ENCODE measurements at places on chromosomes 1 and 21. TPM values are rescaled to one million over a fixed set of nuclear protein-coding genes. Genes with fewer than 3 reads are reported as not detected.

DNA sequence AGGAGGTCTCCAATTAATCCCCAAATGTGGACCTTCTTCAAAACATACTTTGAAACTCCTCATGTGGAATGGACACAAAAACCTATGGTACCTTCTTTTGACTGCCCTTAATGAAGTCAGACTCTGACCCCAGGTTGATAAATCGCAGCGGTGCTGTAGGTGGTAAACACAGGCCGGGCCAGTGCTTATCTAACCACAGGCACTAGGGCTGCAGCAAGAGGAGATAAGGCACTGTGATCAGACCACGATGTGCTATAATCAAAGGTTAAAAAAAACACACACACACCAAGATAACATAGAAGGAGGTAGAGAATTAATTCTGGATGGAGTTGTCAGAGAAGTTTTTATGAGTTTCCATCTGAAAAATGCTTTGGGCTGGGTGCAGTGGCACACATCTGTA is 52.3 kb upstream of the SIPA1L2 start:
- DNase-seq = peak; percentile 79

DNA sequence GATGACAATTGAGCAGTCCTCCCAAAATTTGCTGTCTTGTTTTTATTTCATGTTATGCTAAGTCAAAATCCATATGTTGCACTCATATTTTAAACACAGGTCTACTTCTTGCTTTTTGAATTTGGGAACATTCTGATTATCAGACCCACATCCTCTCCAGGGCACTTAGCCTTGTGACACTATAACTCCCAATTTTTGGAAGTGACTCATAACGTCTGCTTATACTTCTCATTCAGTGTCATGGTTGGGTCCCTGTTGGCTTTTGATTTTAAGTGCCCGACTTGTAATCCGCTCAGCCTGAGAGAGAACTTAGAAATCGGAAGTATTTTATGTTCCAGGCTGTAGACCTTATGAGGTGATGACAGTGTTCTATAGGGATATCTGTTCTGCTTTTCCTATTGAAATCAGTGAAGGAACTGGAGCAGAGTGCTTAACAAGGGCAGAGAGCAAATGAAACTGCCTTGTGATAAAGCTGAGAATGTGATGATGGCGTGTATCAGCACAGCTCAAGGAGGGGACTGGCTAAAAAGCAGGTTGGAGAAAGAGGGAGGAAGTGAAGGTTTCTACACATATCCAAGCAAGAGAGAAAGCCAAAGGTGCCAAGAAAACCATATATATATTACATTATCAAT is 136.0 kb downstream of the HLX start:
- no peak for DNase-seq

DNA sequence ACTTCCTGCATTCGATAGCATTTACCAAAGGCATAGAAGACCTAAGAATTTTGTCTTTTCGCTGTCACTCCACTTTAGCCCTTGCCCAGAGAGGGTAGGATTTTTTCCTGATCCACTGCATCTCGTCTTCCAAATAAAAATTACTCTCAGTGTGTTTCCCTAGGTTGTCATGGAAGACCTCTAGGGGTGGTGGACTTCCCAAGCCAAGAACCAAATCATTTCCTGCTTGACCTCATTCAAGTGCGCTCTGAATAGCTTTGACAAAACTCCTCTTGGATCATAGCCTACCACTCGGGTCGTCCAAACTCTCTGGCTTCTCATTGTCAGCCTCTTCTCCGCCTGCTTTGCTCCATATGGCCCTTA is 431 bp upstream of the C1orf52 start:
- no peak for DNase-seq

DNA sequence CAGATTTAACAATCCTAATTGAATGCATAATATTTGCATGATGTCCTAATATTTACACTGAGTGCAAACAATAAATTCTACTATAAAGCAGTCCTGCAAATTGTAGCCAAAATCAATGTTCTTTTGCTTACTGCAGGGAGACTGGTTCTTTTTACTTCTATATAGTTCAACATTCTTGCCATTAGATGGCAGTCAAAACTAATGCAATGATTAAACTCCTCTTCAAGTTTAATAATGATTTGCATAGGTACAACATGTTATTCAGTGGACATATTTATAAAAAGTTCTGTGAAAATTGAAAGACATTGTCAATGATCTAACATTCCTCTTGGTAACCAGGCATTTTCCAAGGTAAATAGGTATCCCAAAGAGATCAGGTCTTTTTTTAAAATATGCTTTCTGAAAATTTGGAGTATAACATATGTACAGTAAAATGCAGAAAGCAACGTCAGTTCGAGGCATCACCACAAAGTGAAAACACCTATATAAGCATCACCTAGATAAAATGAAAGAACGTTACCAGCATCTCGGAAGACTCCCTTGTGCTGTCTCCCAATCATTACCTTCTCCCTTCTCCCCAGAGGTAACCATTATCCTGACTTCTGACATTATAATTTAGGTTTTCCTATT is 9.8 kb upstream of the FNBP1L start:
- no peak for DNase-seq

DNA sequence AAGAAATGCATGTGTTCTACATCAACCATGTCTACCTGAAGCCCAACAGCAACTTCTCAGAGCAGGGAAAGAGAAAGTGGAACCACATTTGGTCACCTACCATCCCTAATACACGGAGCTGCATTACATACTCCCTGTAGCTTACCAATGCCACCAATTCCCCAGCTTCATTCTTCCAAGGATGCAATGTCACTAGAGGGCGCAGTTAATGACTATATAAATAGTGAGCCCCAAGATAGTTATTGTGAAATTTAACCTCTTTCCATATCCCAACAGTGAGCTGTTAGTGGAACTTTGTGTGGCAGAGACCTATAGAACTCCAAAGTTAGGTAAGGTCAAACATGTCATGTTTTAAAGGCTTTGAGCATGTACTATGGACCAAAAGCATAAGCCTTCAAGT is 618.3 kb downstream of the SMYD3 start:
- DNase-seq = no peak

- DNase-seq = no peak
Measured at GRCh38 chr21:33123374-33124123, 53.6 kb downstream of the OLIG1 start.

DNA sequence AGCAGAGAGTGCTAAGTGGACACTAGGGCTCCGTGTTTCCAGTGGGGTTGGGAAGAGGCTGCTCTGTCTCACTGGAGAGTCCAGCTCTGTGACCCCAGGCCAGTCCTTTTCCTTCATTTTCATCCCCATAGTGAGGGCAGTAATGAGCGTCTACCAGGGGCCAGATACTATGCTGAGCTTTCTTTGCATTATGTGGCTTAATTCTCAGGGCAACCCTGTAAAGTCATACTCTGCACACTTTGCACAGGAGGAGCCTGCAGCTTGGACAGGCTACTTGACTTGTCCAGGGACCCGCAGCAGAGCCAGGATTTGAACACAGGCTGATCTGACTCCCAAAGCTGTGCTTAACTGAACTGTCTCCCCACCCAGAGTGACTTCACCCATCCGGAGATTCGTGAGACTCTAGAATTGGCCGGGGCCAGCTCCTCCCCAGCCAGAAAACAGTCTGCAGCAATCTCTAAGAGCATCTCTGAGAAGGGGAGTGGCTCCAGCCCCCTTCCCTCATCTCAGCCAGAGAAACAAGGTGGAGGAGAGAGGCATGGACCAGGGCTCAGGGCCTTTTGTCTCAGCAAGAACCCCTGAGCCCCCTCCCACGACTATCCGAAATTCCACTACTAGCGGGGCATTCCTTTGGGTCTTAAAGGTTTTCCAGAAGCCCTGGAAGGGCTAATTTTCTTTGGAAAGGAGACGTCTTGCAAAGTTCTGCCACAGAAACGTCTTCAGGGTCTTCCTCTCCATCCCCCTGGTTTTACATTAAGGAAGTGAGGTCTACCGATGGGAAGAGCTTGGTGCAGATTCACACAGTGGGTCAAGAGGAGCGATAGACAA is 866 bp upstream of the FNDC5 start:
- no peak for DNase-seq

KCNH1 gene
- 2.2 TPM for total RNA-seq

- DNase-seq = no peak
Measured at GRCh38 chr1:15475752-15476314, at the start of gene CELA2B. Gene CELA2B, plus strand, starts transcription at chr1:15476104. Its CDS starts 22 bp downstream, at chr1:15476126.

SETSIP gene
- total RNA-seq = not detected

PRELP gene
- 35.2 TPM for total RNA-seq

TNFAIP8L2 gene
- 5.1 TPM for total RNA-seq
